Activated T-helper 1 cell treated with anti-CD3 and anti-CD28 coated beads, Interleukin-12 subunit alpha, Interleukin-12 subunit beta, Interleukin-2, Interleukin-4 antibody, amounts not matched to agents 30 ng/mL and 10 ng/mL and 1 ng/mL, durations not matched to agents 14 hours and 24 hours and 36 hours (primary cell): ENCODE measurements at places on chromosomes 6 and 20. TPM values are rescaled to one million over a fixed set of nuclear protein-coding genes. Genes with fewer than 3 reads are reported as not detected.

FUCA2 gene
- total RNA-seq, result 15.7 and 16.3 TPM in 2 replicates

VWA7 gene
- 2.9 and 5.0 TPM in 2 replicates for total RNA-seq

DNA sequence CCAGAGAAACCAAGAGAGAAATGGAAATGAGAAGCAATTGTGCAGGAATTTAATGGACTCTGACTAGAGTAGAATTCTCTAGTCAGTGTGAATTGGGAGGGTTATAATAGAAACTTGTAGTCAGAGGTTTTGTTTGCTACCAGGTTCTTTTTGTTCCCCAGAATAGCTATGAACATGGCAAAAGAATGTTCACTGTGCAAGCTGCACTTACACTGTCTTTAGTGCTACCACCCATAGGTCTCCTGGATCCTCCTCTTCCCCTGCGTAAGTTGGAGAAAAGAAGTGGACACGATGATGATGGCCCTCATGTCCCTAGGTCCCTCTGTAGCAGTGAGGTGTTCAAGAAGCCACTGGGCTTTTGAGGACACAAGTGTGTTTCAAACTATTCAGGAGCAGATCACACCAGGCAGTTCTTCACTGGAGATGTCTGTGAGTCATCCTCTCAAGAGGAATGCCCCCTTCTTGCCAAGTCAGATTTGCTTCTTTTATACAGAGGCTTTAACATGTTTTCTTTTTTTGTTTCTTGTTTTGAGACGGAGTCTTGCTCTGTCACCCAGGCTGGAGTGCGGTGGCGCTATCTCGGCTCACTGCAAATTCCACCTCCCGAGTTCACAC is 47.6 kb upstream of the SMIM8 start:
- no peak for DNase-seq

GRCh38 chr20:42254673-42255072 is 636.5 kb upstream of the CHD6 start:
- DNase-seq, result no peak

GRCh38 chr6:163241683-163242082 is 172.8 kb upstream of the QKI start:
- DNase-seq, result no peak
